ENCODE measurements at places on chromosomes 11 and 22. TPM values are rescaled to one million over a fixed set of nuclear protein-coding genes. Genes with fewer than 3 reads are reported as not detected.

PHLDA2 gene
- 7.3 TPM for total RNA-seq

DNAJB7 gene
- total RNA-seq: not detected

EFCAB6 gene
- total RNA-seq: 0.32 TPM

TRIOBP gene
- total RNA-seq: 141 TPM

GRCh38 chr22:30457981-30458380 is 13.8 kb downstream of the SEC14L3 start:
- no peak for DNase-seq

DNA sequence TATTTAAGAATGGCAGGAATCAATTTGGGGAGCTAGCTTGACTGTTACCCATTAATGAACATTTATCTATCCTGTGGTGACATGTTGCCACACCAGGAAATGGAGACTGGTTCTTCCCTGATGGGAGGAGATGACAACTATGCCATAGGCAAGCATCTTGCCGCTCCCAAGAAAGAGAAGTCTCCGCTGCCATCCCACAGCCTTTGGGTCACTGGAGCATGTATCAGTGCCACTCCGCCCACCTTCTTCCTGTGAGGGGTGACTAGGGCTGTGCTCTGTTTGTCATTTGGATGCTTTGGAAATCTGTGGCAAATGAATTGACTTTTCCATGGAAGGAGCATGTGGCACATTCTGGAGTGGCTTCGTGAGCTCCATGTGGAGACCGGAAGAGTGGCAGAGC is 6.5 kb downstream of the STIP1 start:
- no peak for DNase-seq

GRCh38 chr11:64887757-64888405 is 9.5 kb upstream of the EHD1 start:
- DNase-seq: no peak

DNA sequence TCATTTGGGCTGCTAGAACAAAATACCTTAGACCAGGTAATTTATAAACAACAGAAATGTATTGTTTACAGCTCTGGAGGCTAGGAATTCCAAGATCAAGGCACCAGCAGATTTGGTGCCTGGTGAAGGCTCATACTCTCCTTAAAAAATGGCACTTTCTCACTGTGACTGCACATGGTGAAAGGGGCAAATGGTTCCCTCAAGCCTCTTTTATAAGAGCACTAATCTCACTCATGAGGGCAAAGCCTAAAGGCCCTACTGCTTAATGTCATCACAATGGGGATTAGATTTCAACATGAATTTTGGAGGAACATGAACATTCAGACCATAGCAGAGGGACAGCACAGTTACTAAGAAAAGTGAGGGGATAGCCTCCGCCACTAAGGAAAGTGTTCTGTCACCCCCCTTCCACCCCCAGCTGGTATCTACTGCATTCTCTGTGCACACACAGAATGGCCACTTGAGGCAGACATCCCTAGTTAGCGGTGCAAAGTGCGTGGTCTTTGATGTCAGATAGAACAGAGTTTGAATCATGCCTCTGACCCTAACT is 47.2 kb upstream of the CEP295 start:
- no peak for DNase-seq

All from fibroblast of villous mesenchyme (primary cell).